Liver (tissue), 10 donors: ENCODE measurements at places on chromosomes 7 and 10. TPM values are rescaled to one million over a fixed set of nuclear protein-coding genes. Genes with fewer than 3 reads are reported as not detected.
A peak's percentile ranks its signal among the peaks of the same experiment; 100 is the strongest.

ABLIM1 gene
- 11.3 TPM for total RNA-seq

NRG3 gene
- 3.7 TPM for total RNA-seq

CPA2 gene
- not detected for total RNA-seq

TRIM50 gene
- 0.17 TPM for total RNA-seq

CAMK2B gene
- total RNA-seq, result not detected

EGFR gene
- total RNA-seq, result 37.0 TPM

MBL2 gene
- total RNA-seq, result 222 TPM

SLC39A12 gene
- total RNA-seq, result 0.05 TPM

ECHDC3 gene
- 98.3 TPM for total RNA-seq

PCGF6 gene
- total RNA-seq, result 6.0 TPM

UBE3C gene
- total RNA-seq, result 46.6 TPM

KAZALD1 gene
- 0.92 TPM for total RNA-seq

PRSS37 gene
- not detected for total RNA-seq

ZMIZ2 gene
- total RNA-seq, result 11.0 TPM

OAT gene
- total RNA-seq, result 255 TPM

GRCh38 chr10:44198780-44199097 lies 186.2 kb downstream of the CXCL12 start:
- DNase-seq, result no peak

DNA sequence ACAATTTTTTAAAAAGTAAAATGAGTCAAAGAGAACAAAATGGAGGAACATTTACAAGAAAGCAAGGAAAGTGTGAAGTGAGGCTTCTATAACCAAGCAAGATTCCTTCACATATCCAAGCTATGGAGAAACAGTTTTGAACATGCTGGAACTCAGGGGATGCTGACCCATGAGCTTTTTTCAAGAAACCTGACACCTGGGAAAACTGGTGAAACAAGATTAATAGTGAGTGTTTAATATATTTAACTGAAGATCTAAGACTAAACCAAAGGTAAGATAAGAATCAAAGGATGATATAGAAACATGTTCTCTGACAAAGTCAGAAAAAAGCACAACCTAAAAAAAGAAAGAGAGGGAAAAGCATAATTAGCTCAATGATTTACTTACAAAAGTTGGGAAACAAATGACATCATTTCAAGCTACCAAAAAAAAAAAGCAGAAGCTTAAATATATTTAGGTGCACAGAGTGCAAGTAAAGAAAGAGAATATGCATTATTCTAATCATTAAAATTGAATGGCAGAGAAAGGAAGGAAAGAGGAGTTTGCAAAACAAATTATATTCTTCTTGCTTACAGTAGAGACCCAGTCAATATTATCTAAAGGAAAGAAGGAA lies 24.9 kb downstream of the C7orf25 start:
- no peak for DNase-seq

GRCh38 chr7:85230623-85231022 lies 43.8 kb upstream of the SEMA3D start:
- no peak for DNase-seq

DNA sequence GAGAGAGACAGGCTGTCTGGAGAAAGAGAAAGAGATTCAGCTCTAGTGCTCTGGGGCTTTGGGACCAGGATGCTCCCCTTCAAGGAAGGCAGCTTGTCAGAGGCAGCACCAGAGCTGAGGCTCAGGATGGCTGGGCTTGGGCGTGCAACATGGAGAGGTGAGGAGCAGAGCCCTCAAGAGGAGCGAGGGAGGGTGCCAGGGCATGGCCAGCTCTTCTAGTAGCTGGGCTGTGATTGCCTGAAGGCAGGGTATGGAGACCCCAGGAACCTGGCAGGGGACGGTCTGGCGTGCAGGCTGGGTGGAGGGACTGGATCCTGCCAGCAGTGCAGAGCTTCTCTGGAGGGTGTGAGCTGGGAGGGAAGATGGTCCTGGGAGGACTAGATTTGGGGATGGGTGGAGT lies 40.2 kb downstream of the ANTXRL start:
- DNase-seq, result no peak

DNA sequence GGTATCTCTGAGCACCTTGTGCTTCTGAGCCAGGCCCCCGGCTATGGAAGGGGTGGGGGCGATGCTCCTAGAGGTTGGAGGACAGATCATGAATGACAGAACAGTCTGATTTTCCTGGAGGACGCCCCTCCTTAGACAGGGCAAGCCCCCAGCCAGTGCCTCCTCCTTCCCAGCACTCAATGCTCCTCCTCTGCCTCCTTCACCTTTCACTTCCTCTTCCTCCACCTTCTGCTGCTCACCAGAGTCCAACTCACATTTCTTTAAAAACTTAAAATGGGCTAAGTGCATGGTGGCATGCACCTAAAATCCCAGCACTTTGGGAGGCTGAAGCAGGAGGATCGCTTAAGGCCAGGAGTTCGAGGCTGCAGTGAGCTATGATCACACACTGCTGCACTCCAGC lies 71.1 kb upstream of the CUX1 start:
- no peak for DNase-seq

- DNase-seq, result no peak
Measured at GRCh38 chr10:17787087-17787961, 21.8 kb upstream of the MRC1 start.

GRCh38 chr10:108249940-108250339 lies 1085.4 kb upstream of the SORCS1 start:
- no peak for DNase-seq

DNA sequence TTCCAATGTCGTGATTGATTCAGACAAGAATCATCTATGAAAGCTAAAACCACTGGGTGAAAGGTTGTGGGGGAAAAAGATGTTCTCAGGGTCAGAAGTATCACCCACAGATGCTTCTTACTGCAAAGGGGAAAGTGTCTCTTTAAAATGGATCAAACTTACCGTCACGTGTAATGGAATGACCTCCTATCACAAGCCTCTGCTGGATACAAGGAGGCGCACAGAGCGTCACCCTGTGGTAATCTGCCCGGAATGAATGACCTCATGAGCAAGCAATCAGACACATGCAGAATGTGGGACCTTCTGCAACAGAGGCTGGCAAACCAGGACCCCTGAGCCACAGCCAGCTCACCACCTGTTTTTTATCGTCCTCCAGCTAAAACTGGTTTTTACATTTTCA lies 33.0 kb downstream of the WIPF3 start:
- DNase-seq, result no peak

DNA sequence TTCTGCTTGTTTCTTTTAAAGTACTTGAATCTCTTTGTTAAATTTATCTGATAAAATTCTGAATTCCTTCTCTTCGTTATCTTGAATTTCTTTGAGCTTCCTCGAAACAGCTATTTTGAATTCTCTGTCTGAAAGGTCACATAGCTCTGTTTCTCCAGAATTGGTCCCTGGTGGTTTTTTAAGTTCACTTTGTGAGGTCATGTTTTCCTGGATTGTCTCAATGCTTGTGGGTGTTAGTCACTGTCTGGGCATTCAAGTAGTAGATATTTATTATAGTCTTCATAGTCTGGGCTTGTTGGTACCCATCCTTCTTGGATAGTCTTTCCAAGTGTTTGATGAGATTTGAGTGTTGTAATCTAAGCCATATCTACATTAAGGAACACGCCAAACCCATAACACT lies 1060.6 kb downstream of the LRMDA start:
- no peak for DNase-seq

DNA sequence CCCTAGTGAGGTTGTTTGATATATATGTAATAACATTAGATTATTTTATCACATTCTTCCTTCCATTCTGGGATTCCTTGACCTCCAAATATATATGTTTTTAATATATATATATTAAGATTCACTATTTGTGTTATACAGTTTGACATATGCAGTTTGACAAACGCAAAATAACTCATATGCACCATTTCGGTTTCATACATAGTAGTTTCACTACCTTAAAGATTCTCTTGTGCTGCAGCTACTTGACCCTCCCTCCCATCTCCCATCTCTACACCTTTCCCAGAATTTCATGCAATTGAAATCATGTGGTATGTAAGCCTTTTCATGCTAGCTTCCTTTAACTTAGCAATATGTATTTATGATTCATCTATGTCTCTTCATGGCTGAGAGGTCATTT lies 1244.4 kb downstream of the SORCS3 start:
- DNase-seq, result no peak

DNA sequence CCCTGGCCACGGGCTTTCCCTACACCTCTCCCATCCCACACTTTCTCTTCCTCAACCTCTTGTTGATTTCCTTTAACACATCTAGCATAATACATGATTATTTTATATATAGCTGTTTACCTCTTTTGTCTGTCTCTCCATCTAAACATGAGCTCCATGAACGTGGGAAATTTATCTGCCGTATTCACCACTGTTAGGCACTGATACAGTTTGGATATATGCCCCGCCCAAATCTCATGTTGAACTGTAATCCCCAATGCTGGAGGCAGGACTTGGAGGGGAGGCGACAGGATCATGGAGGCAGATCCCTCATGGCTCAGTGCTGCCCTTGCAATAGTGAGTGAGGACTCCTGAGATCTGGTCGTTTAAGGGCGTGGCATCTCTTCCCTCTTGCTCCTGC lies 5.7 kb downstream of the CYTH3 start:
- DNase-seq, result no peak

DNA sequence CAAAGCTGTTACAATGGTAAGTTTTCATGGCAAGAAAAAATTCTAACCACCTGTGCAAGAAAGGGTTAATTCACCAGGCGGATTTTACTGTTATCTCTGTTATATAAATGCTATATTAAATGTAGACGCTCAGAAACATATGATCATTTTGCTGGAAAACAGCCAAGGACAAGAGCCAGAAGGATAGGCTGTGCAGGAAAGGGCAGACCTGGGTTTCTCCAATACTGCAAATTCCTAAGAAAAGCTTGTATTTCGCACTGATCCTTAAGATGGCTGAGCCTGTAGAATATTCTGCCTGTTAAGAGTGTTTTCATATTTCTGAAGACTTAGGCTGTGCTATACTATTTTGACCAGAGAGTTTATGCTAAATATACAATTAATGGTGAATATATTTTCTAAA lies 564.1 kb upstream of the KCND2 start:
- no peak for DNase-seq

GRCh38 chr7:22152690-22153089 lies 204.3 kb downstream of the RAPGEF5 start:
- DNase-seq, result no peak

GRCh38 chr10:132699411-132700155 lies 86.4 kb downstream of the NKX6-2 start:
- DNase-seq, result no peak

GRCh38 chr10:129771991-129772431 lies 192.1 kb downstream of the EBF3 start:
- DNase-seq, result no peak

DNA sequence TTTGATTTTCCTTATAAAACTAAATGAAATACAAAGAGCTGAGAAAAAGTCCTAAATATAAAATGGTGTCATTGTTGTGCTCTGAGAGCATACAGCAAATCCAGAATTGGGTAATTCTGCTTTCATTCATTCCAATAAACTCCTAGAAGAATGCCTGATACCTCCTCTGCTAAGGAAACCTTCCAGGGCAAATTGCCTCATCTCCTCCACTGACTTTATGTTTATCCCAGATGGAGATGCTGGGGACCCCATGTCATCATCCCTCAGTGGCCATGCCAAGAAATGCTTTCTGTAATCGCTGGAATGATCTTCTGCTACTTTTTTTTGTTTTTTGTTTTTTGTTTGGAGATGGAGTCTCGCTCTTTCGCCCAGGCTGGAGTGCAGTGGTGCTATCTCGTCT lies 119.3 kb upstream of the PRKCQ start:
- DNase-seq, result no peak

GRCh38 chr7:45682358-45682735 lies 108.2 kb downstream of the ADCY1 start:
- peak; percentile 13 for DNase-seq

DNA sequence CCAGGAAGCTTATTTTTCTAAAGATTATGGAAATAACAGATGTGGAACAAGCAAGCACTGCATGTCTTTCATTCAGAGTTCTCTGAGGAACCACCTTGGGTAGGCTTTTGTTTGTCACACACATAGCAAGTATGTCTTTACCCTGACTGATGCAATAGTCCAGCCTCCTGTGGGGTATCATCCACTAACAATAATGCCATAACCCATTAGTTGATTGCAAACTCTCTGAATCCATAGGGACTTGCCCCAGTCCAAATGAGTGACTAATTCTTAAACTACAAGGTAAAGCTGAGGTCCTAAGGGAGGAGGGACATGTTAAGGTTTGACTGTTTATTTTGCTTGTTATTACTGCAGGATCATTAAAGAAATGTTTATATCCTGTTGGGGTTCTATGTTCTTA lies 151.4 kb upstream of the PRPS1L1 start:
- no peak for DNase-seq

- no peak for DNase-seq
Measured at GRCh38 chr7:46256870-46257661, 336.0 kb upstream of the IGFBP3 start.

DNA sequence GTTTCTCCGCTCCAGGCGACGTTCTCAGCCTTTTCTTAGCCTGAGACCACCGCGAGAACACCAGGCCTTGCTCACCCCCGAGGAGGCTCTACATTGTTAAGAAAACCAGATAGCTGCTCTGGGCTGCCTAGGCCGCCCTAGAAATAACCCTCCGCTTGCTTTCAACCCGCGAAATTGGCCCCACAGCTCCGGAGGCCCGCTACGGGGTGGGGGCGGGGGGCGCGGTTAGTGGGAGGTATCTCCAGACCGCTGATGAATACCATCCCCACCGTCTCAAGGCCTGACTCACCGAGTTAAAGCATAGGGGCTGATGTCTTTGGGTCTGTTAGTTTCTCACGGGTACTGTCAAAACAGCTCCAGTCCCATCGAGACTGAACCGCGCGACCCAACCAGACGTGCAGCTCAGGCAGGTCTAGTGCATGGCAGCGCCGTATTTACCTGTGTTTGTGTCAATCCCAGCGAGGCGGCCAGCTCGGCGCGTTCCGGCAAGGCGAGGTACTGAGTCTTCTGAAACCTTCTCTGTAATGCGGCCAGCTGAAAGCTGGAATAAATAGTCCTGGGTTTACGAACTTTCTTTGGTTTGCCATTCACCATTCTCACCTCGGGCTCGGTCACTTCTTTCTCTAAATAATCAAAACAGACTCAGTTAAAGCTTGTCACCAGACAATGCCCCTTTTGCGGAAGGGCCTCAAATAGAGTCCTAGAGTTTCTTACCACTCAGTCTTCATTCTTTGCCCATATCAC lies 2.7 kb downstream of the DLX5 start:
- no peak for DNase-seq

GRCh38 chr7:4067874-4068273 lies 614.2 kb upstream of the FOXK1 start:
- peak; percentile 10 for DNase-seq

GRCh38 chr7:4712281-4713182 lies 30.4 kb downstream of the FOXK1 start:
- DNase-seq, result no peak

GRCh38 chr7:43674559-43675436 lies 54.5 kb downstream of the COA1 start:
- no peak for DNase-seq

- no peak for DNase-seq
Measured at GRCh38 chr7:44798649-44799305, 2.3 kb downstream of the PPIA start.
